ENCODE measurements at places on chromosomes 12 and 14. TPM values are rescaled to one million over a fixed set of nuclear protein-coding genes. Genes with fewer than 3 reads are reported as not detected.
A peak's percentile ranks its signal among the peaks of the same experiment; 100 is the strongest.

Gene MSRB3
- polyA plus RNA-seq: not detected

Gene AMN
- 0.46 TPM for polyA plus RNA-seq

- DNase-seq: no peak
These were observed 367.0 kb upstream of the TMEM132C start for GRCh38 chr12:127899971-127900370.

DNA sequence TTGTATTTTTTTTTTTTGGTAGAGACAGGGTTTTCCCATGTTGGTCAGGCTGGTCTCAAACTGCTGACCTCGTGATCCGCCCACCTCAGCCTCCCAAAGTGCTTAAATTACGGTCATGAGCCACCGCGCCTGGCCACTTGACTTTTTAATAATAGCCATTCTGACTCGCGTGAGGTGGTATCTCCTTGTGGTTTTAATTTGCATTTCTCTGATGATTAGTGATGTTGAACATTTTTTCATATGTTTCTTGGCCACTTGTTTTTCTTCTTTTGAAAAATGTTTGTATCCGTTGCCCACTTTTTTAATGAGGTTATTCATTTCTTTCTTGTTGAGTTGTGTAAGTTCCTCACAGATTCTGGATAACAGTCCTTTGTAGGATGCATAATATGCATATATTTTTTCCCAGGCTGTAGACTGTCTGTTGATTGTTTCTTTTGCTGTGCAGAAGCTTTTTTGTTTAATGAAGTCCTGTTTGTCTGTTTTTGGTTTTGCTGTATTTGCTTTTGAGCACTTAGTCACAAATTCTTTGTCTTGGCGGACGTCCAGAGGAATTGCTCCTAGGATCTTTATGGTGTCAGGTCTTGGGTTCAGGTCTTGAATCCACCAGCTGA lies 10.3 kb upstream of the PGAM5 start:
- no peak for DNase-seq

DNA sequence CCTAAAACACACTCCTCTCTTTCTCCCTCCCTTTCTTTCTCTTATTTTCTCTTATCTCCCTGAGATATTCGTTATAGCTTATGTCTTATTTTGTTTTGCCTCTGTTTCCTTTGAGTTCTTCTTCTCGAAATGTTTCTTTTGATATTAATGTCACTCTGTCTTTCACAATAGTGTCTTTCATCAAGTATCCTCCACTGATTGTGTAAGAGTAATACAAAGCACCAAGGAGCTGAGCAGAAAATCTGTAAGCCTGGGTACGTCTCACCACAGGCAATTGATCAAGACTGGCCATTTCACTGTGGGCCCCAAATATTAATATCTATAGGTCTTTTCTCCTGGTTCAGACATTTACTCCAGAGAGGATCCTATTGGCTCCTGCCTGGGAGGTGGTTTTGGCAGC lies 4.8 kb upstream of the LYZ start:
- DNase-seq: no peak

GRCh38 chr12:66688846-66689439 lies 10.1 kb upstream of the GRIP1 start:
- peak; percentile 40 for DNase-seq

- DNase-seq: no peak
These were observed 16.3 kb upstream of the MDM1 start for GRCh38 chr12:68348419-68348818.
